ENCODE measurements at places on chromosomes 4 and X. TPM values are rescaled to one million over a fixed set of nuclear protein-coding genes. Genes with fewer than 3 reads are reported as not detected.

GRCh38 chr4:128454881-128455280 is 167.3 kb upstream of the PGRMC2 start:
- no peak for DNase-seq

DNA sequence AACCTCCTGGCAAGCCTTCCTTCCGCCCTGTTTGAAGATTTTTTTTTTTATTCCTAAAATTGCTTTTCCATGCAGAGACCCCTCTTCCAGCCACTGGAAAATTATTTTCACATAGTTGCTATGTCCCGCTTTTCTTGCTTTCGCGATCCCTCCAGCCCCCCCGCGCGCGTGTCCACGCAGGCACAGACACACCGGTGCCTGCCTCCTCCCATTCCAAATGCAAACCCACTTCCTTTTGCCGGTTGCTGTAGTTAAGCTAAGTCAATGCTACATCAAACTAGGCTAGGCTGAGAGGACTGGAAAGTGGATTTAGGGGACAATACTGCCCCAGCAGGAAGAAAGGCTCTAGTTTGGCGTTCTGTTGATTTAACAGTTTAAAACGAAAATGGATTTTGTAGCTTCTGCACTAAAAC is 111.0 kb downstream of the DHX15 start:
- DNase-seq: peak; percentile 15

- no peak for DNase-seq
Measured at GRCh38 chr4:133808151-133808550, 393.4 kb downstream of the PABPC4L start.

DNA sequence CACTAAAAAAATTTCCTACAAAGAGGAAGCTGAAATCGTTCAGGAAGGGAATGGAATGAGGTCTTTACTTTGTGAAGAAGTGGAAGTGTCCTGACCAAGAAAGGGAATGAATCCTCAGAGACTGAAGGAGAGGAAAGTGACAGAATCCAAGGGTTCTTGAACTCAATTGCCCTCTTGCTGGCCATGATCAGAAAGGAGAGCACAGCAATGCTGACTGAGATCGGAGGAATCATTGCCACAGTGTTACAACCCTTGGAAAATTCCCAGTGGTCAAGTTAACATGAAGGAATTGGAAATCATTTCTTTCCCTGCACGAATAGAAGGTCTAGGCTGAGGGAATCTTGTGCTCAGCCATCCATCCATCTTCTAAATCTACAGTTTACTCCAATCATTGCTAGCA is 190.0 kb upstream of the NEIL3 start:
- DNase-seq: no peak

- peak; percentile 24 for DNase-seq
Measured at GRCh38 chrX:123959281-123960063, 2.0 kb upstream of the STAG2 start.

DNA sequence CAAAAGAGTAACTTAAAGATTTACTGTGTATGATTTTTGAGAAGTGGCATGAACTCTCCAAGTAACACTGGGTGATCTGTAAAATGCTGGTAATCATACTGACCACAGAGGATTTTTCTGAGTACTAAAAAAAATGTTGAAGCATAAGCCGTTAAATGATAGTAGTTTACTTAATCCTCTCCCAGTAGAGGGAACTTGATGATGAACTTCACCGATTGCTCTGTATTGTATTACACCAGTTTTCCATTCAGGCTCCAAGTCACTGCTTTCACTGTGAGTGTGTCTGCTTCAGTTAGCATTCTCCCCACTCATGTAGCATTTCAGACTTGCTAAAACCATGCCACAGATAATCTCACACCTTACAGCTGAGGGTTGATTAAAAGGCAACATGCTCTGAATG is 294.1 kb downstream of the GBA3 start:
- DNase-seq: no peak

DNA sequence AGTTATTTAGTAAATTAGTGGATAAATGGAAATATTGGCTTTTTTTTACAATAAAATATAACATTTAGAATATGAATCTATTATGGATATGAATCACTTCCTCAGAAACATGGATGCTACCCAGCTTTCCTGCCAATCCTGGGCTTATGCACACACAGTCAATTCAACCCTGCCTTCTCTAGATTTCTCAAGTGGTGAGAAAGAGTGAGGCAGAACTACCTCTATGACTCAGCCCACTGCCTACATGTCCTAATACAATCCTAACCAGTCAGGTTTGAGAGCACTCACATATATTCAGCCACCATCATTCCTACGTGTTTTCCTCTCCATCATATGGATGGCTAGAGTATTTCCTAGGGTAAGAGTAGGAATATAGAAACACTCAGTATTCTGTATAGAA is 91.1 kb upstream of the ANKRD50 start:
- DNase-seq: no peak

- no peak for DNase-seq
Measured at GRCh38 chr4:2272828-2273120, 10.9 kb upstream of the MXD4 start.

NUDT6 gene
- total RNA-seq: 6.6 TPM

DNA sequence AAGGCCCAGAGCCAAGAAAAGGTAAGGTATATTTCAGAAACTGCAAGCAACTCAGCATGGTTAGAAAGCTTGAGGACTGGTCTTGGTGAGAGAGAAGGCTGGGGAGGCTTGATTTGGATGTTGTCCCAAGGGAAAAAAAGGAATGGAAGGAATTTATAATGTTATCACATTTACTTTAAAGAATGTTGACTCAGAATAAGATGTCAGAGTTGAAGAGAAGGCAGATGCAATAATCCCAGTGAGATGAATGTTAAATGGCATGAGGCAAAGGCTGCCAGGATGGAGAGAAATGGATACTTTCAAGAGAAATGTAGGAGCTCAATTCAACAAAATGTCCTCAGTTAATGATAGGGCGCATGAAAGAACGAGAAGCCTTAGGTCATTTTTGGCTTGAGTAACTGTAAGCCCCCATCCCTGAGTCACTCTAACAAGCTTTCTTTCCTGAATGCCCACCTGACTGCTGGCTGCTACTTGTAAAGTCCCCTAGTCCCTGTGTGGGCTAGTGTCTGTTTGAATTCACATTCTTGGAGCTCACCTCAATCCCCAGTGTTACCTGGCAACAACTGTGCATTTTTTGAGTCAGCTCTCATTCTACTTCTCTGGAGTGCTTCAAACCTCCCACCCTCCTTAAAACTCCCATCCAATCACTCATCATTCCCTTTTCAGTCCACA is 103.0 kb upstream of the TAPT1 start:
- no peak for DNase-seq

- peak; percentile 34 for DNase-seq
Measured at GRCh38 chr4:7630568-7631287, 196.0 kb upstream of the PSAPL1 start.

SORBS2 gene
- 242 TPM for total RNA-seq

DNA sequence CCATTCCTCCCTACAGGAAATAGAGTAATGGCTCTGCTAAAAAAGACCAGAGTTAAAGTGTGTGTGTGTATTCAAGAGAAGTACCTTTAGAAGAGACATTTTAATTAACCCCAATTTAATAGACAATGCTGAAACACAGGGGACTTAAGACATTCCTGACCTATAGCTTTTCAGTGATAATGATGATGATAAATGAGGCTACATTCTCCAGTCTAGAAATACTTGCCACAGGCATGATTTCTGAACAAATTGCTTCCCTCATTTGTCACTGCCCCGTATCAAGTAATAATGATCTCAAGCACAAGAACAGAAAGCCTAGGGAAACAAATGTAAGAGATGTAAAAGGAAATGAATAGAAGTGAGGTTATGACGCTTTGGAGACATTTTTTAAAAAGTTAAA is 117.1 kb downstream of the UNC5C start:
- DNase-seq: no peak

- DNase-seq: no peak
Measured at GRCh38 chr4:43846111-43846587, 602.5 kb downstream of the KCTD8 start.

GRCh38 chrX:94676285-94676684 is 1002.3 kb downstream of the FAM133A start:
- DNase-seq: no peak

DNA sequence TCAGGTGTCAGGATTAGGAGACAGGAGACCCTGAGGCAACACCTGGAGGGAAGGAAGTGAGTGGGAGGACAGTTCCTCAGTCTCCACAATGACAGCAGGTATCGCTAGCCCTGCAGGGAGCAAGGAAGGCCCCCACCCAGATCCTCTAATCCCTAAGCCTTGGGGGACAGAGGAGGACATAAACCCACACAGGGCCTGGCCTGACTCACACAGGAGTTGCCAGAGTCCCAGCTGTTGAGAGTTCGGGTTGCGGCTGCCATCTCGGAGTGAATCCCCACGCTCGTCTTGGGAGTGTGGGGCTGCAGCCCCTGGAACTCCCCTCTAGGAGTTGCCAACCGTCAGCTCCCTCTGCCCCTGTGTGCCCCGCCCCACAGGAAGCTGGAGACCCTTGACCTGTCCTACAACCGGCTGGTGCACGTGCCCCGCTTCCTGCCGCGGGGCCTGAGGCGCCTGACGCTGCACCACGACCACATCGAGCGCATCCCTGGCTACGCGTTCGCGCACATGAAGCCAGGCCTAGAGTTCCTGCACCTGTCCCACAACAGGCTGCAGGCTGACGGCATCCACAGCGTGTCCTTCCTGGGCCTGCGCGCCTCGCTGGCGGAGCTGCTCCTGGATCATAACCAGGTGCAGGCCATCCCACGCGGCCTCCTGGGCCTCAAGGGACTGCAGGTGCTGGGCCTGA is 9.2 kb upstream of the BGN start:
- DNase-seq: no peak

GRCh38 chr4:79673377-79673776 is 265.3 kb upstream of the GK2 start:
- no peak for DNase-seq

GRCh38 chrX:120000490-120001246 is 57.1 kb upstream of the NKAP start:
- DNase-seq: no peak

DNA sequence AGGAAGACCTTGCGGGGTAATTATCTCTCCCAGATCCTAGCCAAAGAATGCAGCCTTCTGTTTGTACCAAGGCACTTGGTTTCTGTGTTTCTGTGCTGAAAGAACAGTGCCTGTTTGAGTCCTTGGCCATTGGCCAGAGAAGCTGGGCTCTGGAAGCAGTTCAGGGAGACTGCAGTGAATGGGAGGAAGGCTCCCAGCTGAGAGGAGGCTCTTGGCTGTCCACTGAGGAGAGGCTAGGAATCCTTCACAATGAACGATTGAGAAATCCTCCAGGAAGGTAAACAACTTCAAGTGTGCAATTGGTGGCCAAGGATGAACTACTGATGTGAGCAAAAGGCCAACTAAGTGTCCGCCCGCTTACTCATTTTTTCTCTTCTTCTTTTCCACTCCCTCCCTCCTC is 61.3 kb downstream of the HS3ST1 start:
- peak; percentile 51 for DNase-seq

SH3BP2 gene
- 41.3 TPM for total RNA-seq

PPID gene
- total RNA-seq: 20.9 TPM

DNA sequence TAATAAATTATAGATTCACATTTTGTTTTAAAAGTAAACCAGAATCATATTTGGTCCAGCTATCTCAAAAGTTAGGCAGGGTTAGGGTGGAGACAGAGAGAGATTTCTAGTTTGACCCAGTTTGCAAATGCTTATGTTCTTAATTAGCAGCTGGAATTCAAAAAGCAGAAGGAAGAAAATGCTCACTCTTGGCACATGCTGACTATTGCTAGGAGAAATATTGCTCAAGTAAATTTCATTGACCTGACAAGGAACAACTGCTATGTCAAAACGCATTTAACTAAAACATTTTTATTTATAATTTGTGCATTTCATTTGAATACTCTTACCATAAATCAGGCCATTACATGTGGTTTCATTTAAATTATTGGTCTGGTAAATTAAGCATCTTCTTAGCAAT is 131.8 kb downstream of the GLRA3 start:
- DNase-seq: no peak

GRCh38 chr4:20684852-20685763 is 15.2 kb upstream of the PACRGL start:
- DNase-seq: no peak

DNA sequence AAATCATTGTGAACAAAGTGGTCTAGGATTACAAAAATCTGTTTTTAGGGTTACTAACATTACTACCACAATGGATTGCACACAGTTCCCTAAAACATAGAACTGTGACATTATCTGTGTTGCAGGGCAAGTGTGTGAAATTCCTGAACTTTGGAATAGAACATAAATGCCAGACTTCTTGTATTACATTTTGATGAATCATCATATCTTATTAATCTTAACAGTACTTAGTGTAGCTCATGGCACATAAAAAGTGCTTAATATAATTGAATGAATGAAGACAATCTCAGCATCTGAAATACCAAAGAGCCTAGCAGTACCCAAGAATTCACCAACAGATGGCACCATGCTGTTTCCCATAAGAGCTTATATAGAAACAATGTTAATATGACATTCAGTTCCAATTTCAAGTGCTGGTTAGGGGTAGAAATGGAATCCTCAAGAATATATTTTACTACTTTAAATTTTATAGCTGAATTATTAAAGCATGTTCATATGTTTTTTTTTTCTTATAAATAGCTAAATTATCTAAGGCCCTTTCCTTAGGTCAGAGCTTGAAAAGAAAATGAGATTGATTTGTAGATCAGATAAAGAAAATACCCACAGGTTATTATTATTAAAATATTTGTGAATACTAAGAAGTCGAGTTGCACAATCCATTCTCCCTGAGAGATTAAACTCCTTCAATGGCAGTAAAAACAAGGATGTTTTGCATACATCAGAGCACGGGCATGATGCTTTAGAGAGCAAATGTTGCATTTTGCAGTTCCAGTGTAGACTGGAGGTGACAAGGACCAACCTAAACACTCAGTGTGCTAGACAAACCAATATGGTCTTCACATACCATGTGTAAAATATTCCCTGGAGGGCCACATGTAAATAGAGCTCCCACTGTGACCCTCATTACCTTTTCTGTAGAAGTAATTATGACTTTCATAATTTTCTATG is 25.7 kb upstream of the SHISA3 start:
- DNase-seq: no peak

NLRP2B gene
- not detected for total RNA-seq

DNA sequence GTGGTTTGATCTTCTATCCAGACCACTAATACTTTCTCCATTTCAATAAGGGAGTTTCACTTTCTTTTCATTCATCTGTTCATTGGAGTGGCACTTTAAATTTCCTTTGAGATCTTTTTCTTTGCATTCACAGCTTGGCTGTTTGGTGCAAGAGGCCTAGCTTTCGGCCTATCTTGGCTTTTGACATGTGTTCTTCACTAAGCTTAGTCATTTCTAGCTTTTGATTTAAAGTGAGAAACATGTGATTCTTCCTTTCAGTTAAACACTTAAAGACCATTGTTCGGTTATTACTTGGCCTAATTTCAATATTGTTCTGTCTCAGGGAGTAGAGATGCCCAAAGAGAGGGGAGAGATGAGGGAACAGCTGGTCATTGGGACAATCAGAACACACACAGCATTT is 24.3 kb downstream of the CXCL13 start:
- no peak for DNase-seq

DNA sequence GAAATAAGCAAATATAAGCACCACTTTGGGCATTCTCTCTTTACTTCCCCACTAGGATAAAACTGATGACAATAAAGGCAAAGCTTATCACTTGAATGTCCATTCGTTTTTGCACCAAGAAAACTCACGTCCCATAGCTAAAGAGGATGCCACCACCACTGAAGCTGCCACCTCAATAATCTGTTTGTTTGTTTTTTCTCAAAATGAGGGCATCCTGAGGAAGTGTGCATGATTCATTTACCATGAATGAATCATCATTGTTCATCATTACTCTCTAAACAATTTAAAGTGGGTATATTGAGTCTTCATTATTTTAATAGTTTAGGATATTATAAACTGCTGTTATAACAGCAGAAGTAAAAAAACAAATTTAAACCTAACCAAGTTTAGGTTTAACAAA is 168.2 kb downstream of the DCTD start:
- DNase-seq: no peak
